Suppressor macrophage treated with lipopolysaccharide for 4 hours (primary cell): ENCODE measurements at places on chromosomes 7 and 10.

DNA sequence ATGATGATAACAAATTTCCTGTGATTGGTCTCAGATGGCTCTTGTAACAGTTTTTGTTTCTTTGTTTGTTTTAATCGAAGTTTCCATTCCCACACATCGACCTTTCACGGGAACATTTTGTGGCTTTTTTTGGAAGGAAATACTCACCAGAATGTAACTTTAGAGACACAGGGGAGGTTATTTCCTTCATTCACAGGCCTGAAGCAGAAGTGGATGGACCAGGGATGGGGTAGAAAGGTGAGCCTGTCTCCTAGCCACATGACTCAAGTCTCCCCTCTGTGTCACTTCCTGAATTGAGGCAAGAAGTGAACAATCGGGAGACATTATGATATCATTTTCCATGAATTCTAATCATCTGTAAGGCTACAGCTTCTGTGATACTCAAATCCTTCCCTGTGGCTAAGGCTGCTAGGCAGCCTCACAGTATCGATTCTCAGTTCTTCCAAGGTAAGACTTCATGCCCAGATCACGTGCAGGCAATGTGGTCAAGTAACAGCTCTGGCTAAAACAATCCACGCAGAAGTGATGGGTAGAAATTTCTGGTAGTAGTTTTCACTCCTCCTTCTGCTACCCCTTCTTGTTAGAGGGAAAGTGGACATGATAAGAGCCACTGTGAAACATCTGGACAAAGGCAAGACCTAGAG lies 203.9 kb upstream of the NEBL start:
- no peak for DNase-seq

DNA sequence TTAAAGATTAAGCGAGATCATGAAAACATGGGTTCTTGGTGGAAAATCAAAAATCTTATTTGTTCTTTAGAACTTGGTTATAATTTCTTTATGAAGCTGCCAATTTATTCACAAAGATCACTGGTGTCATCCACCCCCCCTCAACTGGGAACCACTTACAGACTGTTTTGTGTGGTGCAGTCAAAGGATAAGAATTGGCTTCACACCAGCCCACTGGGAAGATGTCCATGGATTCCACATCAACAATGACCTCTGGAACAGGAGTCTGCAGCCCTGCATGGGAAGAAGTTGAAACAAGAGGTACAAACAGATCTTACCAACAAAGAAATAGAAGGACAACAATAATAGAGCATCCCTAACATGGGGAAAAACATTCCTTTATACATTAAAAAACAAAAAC lies 205.2 kb downstream of the SFMBT2 start:
- DNase-seq: no peak

- no peak for DNase-seq
Measured at GRCh38 chr7:49821181-49821580, 47.7 kb downstream of the VWC2 start.

DNA sequence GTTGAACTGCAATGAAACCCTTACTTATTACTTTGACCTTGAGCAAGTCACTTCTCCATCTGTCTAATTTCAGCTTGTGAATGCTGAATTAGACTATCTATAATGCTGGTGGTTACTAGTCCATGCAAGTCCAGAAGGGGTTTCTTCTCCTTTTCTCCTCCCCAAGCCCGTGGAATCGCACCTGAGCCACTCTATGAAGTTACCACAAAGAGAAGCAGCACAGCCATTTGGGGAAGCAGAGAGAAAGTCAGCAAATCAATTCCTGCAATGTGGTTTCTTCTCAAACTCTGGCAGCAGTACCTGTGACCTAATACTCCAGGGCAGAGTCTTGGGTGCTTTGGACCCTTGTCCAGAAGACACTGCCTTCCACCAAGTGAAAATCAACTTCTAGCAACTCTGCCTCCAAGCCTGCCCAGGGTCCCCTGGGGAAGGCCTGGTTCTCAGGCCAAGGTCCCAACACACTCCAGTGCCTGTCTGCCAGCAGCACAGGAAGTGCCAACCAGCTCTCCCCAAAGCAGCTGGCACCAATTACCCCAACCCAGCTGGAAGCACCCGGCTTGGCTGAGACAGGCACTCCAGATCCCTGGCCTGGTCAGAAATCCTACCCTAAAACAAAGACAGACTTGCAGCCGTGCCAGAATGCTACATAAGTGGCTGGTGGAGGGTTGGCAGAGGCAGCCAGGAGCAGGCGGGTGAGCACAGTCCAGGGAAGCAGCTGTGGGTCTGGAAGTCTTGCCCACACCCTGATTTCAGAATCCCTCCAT lies 200.3 kb downstream of the LSM5 start:
- no peak for DNase-seq

- DNase-seq: no peak
Measured at GRCh38 chr7:130879191-130879590, 145.2 kb upstream of the KLF14 start.

DNA sequence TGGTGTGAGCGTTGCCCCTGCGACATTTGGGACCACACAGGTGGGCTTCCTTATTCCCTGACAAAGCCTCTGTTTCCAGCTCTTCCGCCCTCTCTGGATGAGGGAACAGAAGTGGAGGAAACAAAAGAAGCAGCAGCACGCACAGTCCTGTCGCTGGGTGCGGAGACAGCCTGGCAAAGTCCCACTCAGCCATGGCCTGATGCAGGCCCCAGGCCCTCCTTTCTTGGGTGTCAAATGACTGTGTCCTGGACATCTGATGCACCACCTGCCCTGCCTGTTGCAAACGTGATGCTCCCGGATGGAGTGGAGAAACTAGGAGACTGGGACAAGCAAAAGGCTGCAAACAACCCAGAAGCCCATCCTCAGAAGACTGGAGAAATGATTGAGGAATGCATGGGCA lies 20.7 kb downstream of the ZMIZ2 start:
- DNase-seq: no peak

DNA sequence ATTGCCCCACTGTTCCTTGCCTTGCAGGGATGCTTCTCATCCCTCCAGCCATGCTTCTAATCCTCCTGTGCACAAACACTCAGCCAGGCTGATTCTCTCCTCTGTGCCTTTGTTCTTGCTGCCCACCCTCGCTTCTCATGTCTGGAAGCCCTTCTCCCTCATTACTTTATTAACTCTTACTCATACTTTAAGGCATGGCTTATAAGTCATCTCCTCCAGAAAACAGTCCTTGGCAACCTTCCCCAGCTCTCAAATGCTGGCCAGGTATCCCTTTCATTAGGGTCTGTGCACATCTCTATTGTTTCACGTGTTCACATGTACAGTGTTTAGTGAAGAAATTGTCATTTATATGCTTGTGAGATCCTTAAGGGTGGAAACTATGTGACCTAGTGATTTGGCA lies 62.9 kb downstream of the ITGB8 start:
- DNase-seq: no peak
